ENCODE measurements at places on chromosomes 6 and 20. TPM values are rescaled to one million over a fixed set of nuclear protein-coding genes. Genes with fewer than 3 reads are reported as not detected.

FLRT3 gene
- 2.5 TPM for total RNA-seq

SMLR1 gene
- total RNA-seq, result not detected

GMEB2 gene
- 7.4 TPM for total RNA-seq

C20orf202 gene
- not detected for total RNA-seq

LTA gene
- not detected for total RNA-seq

DNA sequence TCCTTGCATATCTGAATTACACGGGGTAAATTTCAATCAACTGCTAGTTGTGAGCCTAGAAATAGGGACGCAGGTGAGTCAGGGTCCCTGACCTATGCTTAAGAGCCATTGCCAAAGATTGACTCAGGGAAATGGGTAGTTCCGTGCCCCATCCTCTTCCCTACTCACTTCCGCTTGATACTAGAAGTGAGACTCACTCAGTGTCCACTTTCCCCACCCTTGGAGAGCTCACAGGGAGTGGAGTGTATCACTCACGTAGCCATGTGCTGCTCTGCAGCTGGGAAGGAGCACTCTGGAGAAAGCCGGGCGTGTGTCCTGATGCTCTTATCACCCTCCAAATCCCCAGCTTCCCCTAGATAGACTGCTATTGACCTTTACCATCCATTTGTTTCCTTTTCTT, 543 bp upstream of the MUC22 start:
- DNase-seq, result no peak

- no peak for DNase-seq
Measured at GRCh38 chr20:37755665-37756064, 61.8 kb downstream of the CTNNBL1 start.

GRCh38 chr20:10119336-10119735, 84.5 kb downstream of the ANKEF1 start:
- DNase-seq, result no peak

DNA sequence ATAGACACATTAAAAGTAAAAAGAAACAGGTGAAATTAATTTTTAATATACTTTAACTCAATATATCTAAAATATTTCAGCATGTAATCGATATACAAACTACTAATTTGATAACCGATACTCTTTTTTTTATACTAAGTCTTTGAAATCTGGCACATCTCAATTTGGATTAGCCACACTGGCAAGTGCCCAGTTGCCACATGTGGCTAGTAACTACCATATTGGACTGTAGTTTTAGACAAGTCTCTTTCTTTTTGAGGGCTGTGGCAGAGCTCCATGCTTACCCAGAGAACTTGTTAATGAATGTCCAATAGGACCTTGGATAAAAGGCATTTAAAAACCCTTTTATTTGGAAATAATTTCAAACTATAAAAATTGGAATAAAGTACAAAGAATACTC, 17.8 kb downstream of the TULP4 start:
- DNase-seq, result no peak

GRCh38 chr6:12533586-12533985, 183.0 kb upstream of the PHACTR1 start:
- DNase-seq, result no peak

- no peak for DNase-seq
Measured at GRCh38 chr6:108798670-108799353, 49.4 kb upstream of the ARMC2 start.

DNA sequence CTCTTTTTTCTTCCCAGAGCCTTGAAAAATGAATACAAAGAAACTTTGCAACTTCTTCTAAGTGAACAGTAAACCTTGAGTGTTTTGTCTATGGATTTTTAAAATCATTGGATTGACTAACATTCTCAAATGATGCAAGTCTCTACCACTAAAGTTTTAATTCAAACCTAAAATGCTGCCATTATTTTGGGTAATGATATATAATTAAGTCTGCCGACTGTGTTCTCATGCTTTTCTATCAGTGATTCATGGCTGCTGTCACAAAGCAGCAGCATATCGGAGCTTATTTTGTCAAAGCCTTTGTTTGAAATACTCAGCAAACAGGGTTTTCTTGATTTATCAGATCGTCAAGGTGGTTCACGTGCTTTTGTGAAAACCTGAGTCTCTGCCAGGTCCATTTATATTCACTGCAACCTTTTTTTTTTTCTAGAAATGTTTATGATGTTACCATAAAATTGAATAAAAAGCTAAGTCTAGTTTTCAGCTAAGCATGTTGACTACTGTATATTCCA, 96.3 kb downstream of the GJA1 start:
- DNase-seq, result no peak

DNA sequence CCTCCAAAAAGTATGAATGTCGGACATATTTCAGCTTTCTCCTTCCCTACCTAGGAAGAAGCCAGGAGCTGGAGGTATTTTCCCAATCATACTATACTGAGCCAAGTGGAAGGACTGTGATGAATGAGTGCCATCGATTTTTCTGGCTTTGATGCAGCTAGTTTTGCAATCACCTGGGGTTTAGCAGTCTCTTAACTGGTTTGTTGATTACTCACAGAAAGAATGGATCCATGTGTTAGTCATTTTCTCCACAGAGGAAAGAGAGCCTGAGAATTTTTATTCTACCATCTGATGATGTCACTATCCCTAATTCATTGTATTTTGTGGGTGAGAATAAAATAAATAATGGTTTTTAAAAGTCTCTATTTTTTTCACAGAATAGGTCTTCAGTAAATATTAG, 282.9 kb upstream of the RNF217 start:
- DNase-seq, result peak; percentile 23

GRCh38 chr20:32462900-32463641, 104.9 kb downstream of the ASXL1 start:
- DNase-seq, result no peak

DNA sequence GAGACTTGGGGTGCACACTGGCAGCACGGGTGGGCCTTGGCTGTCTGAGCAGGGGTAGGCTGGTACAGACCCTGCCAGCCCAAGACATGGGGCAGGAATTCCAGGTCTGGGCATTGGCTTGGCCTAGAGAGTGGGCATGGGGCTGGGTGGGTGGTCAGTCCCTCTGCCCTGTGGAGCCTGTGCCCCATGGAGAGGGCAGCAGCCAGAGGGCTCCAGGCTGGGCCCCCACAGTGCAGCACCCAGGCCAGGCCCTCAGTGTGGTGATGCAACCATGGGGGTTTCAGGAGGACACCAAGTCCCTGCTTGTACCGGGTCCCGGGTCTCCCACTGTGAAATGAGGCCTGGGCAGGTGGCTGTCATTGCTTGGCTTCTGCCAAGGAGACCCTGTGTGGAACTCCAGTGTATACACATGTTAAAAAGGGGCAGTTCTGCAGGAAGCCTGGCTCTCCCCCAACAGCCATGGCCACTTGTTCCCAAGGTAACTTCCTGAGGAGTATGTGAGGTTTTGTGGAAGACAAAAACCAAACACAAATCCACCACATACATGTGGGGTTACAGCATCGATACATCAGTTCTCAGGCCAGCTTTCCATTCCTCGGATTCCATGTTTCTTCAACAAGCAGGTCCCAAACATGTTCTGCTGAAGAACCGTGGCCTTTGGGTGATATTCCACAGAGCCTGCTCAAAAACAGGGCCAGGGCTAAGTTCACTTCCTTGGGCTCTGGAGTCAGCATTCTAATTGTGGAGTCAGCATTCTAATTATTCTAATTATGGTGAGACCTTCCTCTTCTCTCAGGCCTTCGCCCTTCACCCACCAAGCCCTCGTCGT, 77.3 kb downstream of the DACT2 start:
- peak; percentile 61 for DNase-seq

GRCh38 chr20:53934421-53935343, 135.7 kb downstream of the BCAS1 start:
- DNase-seq, result peak; percentile 91

- DNase-seq, result no peak
Measured at GRCh38 chr6:76881414-76881813, 581.9 kb downstream of the HTR1B start.

DNA sequence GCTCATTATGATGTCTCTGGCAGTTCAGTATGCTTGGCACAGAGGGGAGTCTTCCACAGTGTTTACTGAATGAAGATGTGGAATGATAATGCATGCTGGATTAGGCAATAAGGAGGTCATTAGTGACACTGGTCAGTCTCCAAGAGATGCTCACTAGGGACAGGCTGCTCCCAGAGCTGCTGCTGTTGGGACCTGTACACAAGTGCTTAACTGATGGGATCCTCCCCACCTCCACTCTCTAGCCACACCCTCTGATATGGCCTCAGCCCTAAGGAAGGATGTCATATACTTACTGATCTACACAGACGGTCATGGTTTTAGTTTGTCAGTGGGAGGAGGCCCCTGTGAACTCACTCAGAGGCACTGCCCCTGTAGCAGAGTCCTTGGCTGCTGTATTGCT, 73.4 kb downstream of the MYB start:
- no peak for DNase-seq

DNA sequence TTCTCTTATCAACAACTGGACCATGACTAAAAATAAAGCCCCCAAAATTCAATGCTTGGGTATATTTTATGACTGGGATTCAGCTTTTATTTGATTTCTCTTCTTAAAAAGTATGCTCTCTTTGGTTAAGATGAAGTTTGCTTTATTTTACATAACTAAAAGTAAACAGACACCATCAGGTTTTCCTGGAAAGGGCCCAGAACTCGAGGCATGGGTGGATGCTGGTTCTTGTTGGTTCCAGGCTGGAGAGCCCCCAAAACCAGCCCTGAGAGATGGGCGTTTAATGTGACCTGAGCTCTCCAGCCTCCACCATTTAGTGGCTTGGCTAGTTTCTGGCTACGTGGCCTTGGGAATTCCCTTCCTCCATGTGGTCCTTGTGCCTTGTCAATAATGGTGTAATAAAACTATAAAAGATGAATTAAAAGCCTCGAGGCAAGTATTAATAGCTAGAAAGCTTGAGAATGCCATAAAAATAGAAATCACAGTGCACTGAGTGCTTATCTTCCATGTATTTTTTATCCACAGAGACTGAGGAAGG, 34.1 kb downstream of the BANF2 start:
- no peak for DNase-seq

DNA sequence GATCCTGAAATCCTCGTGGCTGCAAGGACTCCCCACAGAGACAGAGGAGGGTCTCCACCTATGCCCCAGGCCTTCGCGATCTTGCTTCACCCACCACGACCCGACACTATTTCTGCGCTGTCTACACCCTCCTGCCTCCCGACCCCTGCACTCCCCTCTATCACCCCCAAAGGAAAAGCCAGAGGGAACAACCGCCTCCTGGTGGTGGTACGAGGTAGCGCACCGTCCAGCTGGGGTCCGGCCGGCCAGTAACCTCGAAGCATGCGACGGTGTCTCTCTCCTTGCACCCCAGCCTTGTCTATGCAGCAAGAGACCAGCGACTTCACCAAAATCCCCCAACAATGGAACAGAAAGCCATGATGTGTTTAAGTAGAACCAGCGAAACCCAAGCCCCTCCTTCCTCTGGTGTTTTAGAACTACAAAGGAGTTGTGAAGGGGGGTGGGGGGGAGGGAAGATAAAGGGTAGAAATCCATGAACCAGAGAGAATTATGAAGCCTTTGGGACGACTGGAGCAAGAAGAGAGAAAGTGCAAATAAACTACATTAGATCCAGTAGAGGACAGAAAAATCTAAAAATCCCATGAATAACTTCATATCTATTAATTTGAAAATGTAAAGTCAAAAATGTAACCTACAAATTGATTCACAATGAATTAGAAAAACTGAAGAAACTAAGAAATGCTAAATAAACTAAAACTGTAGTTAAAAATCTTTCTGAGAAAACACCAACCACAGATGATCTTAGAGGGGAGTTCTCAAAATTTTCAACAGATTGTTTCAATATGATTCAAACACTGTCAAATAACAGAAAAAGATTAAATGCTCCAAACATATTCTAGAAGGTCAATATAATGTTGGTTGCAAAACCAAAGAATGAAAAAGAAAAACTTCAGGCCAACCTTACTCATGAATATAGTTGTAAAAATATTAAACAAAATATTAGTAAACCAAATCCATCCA, 168.0 kb downstream of the CDK19 start:
- DNase-seq, result no peak

- peak; percentile 35 for DNase-seq
Measured at GRCh38 chr6:140002396-140003022, 628.1 kb upstream of the CITED2 start.

DNA sequence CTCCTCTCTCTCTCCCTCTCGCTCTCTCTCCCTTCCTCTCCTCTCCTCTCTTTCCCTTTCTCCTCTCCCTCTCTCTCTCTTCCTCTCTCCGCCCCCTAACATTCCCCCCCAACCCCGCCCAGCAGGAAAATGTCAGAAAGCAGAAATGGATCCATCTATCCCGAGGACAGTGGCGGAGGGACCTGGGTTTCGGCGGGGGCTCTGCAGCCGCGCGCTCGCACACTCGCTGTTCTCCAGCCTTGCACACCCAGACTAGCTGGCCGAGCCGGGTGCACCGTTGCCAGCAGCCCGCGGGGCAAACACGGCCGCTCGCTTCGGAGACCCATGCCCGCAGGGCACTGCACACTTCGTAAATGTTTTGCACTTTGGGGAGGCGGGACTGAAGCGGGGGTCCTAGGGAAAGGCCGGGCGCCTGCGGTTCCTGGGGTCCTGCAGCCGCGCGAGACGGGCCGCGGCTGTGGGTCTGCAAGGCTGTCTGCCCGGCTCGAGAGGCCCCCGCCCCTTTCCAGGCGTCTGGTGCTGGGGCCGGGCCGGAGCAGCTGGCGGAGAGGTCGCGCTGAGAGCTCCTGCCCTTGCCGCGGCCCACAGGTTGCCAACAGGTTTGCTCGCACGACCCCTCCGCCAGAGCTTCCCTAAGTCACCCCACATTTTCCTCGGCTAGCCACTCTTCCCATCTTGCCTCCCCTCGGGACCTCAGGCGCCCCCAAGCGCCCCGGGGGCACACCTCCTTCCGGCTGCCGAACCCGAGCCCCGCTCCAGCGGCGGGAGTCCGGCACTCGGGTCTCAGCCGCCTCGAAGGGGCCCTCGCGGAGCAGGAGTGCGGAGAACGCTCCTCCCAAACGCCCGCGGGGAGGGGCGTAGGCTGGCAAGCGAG, 818 bp upstream of the MDGA1 start:
- DNase-seq, result peak; percentile 96

DNA sequence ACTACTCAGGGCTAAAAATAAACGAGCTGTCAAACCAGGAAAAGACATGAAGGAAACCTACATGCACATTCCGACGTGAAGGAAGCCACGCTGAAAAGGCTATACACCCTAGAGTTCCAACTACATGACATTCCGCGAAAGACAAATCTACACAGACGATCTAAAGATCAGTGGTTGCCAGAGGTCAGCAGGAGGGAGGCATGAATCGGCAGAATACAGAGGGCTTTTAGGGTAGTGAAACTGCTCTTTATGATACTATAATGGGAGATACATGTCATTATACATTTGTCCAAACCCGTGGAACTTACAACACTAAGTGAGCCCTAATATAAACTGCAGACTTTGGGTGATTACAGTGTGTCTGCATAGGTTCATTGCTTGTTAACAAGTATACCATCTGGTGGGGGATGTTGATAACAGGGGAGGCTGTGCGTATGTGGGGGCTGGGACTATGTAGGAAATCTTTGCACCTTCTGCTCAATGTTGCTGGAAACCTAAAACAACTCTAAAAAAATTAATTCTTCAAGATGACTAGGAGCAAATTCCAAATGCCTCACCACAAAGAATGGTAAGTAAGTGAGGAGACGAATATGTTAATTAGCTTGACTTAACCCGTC, 132.2 kb upstream of the CDH4 start:
- DNase-seq, result no peak

DNA sequence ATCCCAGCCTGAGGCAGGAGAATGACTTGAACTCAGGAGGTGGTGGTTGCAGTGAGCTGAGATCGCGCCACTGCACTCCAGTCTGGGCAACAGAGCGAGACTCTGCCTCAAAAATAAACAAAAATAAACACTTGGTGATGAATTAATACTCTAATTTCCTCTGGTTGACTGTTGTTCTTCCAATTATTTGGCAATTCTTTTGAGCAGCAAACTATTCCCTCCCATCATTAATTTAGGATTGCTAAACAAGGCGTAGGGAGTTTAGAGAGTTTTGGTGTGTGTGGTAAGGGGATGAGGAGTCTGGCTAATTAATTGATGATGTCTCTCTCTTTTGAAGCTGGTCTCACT, 2.7 kb upstream of the ID1 start:
- DNase-seq, result peak; percentile 58

Data from osteoblast (primary cell).